ENCODE measurements at places on chromosomes 1 and 21.

GRCh38 chr1:226748306-226748705, 9.2 kb upstream of the ITPKB start:
- no peak for DNase-seq

DNA sequence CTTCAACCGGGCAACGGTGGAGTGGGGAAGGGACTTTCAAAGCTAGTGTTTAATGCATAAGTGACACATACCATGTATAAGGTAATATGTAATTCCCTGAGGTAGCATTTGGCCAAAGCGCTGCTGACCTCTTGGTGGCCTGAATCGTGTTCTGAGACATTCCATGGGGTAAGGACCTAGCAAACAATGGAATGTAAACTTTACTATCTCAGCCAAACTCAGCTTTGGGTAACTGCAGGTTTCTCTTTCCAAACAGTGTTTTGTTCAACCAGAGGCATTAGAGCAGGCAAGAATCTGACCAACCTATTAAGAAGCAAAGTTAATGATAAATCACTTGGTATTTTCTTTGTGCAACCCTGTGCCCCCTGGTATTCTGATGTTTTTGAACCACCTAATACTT, 22.0 kb downstream of the TGFB2 start:
- DNase-seq = peak; percentile 87

DNA sequence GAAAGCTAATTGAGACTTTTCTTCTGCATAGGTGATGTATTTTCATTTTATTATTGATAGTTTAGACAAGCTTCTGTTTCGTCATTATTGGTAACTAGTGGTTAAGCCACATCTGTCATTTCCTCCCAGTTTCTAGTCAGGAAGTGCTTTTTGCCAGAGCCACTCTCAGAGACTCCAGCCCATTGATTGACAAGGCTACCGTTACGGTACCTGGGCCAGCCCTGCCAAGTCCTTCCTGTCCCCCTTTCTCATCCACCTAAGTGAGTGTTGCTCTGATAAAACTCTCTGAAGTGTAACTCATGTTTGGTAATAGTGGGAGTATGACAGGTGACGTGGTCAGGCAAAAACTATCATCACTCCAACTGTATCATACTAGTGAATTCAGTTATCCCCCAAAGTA, 29.6 kb upstream of the AGL start:
- no peak for DNase-seq

GRCh38 chr1:78333502-78333901, 157.3 kb upstream of the PTGFR start:
- DNase-seq = peak; percentile 69

DNA sequence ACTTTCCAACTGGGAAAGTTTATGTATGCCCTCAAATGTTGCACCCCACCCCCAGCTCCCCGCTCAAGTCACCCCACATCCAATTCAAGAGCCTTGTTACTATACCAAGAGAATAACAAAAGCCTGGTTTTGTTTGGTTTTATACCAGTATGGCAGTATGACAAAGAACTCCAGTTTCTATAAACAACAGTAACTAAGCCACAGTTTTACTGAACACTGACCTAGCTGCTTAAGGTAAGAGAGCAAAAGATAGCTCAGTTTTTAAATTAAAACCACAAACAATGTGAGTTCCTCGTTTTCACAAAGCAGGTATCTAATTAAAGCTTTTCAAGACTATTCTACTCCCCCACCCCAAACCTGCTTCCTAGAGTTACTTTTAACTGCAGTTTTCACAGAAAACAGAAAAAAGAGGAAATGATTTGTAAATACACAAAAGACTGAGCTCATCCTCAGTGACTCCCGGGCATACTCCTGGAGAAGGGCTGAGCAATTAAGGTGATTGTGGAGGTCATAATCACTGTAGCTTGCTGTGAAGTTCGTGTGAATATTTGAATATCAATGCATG, 59.3 kb upstream of the LHX8 start:
- peak; percentile 66 for DNase-seq

DNA sequence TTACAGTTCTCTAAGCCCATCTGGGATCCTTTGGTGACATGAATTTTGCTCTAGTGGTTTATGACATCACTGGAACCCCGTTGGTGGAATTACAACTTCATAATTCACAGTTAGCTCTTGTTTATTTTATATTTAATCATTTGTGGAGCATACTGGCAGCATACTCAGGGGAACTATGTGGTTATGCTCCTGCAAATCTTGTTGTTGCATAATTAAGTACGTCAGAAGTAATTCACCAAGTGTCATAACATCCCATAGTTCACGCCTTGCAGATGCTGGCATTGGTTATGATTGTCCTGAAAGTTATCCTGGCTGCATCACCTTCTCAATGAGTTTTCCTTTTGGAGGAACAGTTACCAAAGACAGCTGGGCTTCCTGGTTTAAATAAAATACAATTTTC, 16.5 kb downstream of the PRRX1 start:
- DNase-seq = no peak

GRCh38 chr1:71737768-71738167, 544.6 kb downstream of the NEGR1 start:
- no peak for DNase-seq

DNA sequence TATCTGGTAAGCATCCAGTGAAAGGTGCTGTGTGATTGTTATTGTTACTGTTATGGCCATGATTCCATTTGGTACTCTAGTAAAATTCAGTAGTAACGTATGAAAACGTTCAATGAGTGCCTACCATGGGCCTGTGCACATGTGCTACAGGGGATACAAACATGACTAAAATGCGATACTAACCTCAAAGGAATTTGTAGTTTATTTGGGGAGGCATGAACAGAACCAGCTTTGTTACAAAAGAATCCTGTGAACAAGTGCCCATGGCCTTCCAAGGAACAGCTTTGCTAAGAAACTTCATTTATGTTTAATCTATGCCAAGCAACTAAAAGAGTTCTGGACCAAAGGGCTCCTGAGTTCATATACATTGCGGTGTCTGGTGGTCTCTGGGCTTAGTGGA, 28.7 kb downstream of the PTGFR start:
- no peak for DNase-seq

- no peak for DNase-seq
Observed at GRCh38 chr1:211326140-211326527, 499 bp upstream of the TRAF5 start.

DNA sequence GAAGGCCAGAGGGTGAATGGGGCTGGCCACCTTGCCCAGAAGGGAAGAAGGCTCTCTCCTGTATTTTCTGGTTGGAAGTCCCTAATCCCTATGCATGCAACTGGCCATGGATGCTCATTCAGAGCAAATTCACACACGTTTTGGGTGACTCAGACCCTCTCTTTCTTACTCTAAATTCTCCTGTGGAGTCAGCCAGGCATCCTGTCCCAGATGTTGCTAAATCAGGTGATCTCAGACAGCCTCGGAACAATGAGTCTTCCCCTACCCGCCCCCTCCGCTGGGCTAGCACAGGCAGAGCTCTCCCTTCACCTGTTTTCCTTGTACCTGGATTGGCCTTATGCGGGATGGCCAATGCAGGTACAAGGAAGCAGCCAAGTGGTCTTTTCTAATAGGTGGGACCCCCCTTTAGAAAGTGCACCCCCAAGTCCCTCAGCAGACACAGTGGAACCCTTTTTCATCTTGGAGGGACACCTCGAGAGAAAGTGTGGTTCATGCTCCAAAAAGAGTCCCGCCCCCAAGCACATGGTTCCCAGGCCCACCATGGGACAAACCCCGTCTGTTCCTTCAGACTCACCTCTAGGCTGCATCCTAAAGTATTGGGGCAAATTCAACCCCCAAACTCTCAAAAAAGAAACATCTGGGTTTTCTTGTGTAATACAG, 8.6 kb downstream of the S100A6 start:
- DNase-seq = no peak

DNA sequence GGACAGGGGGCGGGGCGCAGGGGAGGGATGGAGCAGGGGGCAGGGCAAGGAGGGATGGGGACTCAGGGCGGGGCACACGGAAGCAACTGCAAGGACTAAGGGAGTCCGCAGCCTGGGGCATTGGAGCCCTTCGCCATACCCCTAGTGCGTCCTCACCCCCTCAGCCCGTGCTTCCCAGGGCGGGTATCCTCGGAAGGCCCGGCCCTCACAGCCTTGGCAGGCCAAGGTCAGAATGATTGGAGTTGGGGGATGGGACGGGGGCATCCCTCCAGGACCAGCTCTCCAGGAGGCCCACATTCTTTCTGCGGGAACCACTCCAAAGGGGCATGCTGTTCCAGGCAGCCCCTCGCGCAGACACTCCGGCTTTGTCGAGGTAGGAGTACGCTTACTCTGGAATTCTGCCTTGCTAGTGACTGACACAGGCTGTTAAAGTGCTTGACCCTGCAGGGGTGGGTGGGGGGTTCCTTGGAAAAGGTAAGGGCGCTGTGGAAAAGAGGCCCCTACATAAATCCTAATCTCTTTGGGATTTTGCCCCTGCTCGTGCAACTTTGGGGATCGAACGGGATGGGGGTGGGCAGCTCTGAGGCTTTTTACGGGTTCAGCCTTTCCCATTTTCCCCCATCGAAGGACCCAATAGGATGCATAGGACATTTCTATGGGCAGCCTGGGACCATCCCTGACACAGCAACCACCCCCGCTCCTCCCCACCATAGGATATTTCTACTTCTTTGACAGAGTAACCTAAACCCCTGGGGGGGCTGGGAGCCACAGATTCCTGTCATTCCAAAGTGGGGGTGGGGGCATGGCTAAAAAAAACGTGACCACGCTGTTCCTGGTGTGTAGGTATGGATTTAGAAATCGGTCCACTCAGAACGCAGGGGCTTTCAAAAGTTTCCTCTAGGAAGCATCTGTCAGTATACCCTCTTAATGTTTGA, 738 bp upstream of the TRIM11 start:
- DNase-seq = no peak

DNA sequence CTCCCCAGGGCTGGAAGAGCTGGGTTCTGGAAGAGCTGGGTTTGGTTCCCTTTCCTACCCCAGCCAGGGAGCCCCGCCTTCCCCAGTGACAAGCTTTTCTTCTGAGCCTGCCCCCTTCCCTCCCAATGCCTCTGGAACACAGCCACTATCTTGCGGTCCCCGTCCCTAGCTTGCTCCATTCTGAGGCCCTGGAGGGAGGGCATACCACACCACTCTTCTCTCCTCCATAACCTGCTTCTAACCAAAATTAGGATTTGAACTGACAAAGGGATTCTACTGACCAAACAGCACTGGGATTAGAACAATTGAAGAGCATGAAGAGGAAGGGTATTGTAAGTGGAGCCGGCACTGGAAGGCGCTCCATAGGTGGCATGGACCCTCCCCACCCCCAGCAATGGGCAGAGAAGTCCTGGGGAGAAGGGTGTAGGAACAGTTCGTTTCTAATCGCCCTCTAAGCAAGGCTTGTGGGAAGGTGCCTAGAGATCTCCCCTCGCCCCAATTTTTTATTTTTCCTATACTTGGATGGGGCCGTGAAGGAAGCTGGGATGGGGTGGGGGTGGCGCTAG, 690 bp downstream of the C1orf216 start:
- peak; percentile 32 for DNase-seq

- DNase-seq = no peak
Observed at GRCh38 chr1:218592688-218593087, 247.6 kb downstream of the TGFB2 start.

DNA sequence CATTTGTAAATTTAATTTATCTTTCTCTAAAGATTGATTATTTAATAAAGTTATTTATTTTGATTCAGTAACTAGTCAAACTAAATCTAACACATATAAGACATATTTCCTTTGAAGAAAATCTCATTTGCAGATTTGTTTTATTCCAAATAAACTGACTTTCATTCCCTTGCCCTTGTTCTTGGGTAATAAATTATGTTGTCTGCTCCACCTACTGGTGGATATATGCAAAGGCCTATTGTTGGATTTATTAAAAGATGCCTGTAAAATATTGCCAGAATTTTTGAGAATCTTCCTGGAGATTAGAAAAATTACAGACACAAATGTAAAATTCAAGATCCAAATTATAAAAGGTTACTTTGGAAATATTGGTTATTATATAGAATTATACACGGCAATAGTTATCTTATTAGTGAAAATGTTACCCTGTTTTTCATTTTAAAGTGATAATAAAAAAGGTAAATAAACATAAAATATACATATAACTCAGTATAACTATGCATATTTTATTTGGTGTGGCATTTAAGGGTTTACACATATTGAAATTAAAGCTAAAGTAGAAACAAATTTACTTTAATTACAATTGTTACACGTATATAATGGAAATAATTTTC, 116.1 kb downstream of the SPATA17 start:
- peak; percentile 72 for DNase-seq

- DNase-seq = peak; percentile 45
Observed at GRCh38 chr21:43782431-43783097, 6.5 kb upstream of the CSTB start.

DNA sequence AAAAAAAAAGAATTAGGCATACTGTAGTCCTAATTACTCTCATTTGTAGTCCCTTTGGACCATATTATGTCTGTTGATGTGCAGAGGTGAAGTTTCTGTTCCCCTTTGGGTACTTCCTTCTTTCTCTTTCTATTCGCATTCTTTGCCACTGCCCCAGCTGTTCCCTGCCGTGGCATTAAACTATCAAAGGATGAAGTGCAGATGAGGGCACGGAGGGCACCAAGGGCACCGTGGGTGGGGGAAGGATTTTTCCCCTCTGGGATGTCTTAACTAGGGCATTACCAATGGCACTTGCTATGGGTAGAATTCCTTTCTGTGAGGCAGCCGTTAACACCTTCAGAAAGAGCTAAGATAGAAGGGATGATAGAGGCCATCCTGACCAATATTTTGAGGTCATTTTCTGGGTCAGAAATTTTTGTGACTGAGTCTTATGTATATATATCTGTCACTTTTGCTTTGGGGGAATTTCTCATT, 4.9 kb upstream of the MAPKAPK2 start:
- DNase-seq = no peak

DNA sequence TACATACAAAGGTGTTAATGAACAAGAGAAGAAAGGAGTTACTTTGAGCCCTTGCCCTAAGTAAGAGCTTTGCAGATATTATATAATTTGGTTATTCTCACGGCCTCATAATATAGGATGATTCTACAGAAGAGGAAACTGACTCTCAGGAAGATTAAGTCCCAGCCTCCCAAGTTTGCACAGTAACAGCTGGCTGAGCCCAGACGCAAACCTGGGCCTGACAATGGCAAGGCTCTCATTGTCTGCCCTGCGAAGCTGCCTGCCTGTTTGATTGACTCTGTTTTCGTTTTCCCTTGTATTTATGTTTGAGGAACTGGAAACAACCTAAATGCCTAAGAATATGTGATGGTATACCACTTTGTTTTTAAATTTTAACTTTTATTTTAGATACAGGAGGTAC, 76.2 kb upstream of the PGBD5 start:
- DNase-seq = peak; percentile 49

GRCh38 chr1:21229246-21230000, 52.7 kb upstream of the EIF4G3 start:
- no peak for DNase-seq

- DNase-seq = no peak
Observed at GRCh38 chr1:178048426-178048825, 45.5 kb upstream of the RASAL2 start.

Measured in DMS53 (cell line).